ENCODE measurements at places on chromosomes 5 and 9.
A peak's percentile ranks its signal among the peaks of the same experiment; 100 is the strongest.

GRCh38 chr9:121464968-121465367 is 34.7 kb downstream of the GGTA1 start:
- DNase-seq, result no peak

- DNase-seq, result no peak
Measured at GRCh38 chr5:167317884-167318283, 973.6 kb upstream of the WWC1 start.

GRCh38 chr5:7586480-7586879 is 190.5 kb downstream of the ADCY2 start:
- DNase-seq, result no peak

DNA sequence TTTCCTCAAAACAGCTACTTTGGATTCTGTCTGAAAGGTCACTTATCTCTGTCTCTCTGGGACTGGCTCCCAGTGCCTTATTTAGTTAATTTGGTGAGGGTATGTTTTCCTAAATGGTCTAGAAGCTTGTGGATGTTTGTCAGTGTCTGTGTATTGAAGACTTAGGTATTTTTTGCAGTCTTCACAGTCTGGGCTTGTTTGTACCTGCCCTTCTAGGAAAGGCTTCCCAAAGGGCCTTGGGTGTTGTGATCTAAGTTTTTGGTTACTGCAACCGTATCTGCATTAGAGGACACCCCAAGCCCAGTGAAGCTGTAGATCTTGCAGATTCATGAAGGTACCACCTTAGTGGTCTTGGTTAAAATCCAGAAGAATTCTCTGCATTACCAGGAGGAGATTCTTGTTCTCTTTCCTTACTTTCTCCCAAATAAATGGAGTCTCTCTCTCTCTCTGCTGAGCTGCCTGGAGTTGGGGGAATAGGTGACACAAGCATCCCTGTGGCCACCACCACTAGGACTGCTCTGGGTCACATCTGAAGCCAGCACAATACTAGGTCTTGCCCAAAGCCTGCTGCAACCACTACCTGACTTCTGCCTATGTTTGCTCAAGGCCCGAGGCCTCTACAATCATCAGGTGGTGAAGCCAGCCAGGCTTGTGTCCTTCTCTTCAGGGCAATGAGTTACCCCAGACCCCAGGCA is 17.8 kb upstream of the CCNB1 start:
- DNase-seq, result no peak

- DNase-seq, result no peak
Measured at GRCh38 chr9:117936185-117937130, 232.3 kb downstream of the TLR4 start.

- peak; percentile 57 for DNase-seq
Measured at GRCh38 chr5:68460147-68460798, 244.7 kb downstream of the PIK3R1 start.
